ENCODE measurements at places on chromosomes 5 and 9.

- no peak for DNase-seq
Measured at GRCh38 chr5:83562791-83563557, 91.4 kb downstream of the VCAN start.

DNA sequence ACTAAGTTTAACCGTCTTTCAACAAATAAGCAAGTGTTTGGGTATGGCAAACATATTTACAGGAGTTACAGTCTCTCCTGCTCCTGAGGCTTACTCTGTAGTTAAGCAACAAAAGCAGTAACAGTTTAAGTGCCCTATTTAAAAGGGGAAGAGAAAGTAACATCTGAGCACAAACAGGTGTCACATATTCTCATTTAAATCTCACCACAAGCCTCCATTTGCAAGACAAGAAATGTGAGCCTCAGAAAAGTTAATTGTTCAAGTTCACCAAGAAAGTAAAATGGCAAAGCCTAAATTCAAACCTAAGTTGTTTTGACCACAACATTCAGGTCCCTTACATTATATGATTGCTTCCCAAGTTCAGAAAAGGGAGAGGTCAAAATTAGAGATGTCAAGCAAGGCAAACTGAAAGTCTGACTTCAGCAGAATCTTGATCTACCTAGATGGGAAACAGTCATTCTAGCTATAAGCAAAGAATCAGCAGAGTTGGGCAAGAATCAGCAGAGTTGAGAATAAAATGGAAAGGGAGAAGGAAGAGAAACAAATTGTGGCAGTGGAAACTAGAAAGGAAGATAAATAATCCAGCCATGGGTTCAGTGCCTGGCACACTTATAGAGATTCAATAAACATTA lies 93.4 kb downstream of the STRBP start:
- no peak for DNase-seq

DNA sequence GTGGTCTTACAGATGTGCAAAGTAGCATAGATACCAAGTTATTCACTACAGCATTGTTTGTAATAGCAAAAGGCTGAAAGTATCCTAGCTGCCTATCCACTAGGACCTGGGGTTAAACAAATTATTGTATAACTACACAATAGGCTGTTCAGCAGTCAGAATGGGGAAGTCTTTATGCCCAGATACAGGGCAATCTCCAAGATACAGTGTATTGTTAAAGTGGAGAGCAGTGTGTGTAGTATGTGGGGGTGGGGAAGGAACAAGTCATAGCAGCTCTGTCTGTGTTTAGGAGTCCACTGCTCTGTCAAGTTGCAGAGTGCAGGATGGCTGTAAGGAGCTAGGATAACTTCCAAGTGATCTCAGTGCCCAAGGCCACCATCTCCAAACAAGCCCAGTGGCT lies 5.5 kb downstream of the PCYOX1L start:
- no peak for DNase-seq

GRCh38 chr5:87410931-87411330 lies 1.8 kb downstream of the CCNH start:
- no peak for DNase-seq

DNA sequence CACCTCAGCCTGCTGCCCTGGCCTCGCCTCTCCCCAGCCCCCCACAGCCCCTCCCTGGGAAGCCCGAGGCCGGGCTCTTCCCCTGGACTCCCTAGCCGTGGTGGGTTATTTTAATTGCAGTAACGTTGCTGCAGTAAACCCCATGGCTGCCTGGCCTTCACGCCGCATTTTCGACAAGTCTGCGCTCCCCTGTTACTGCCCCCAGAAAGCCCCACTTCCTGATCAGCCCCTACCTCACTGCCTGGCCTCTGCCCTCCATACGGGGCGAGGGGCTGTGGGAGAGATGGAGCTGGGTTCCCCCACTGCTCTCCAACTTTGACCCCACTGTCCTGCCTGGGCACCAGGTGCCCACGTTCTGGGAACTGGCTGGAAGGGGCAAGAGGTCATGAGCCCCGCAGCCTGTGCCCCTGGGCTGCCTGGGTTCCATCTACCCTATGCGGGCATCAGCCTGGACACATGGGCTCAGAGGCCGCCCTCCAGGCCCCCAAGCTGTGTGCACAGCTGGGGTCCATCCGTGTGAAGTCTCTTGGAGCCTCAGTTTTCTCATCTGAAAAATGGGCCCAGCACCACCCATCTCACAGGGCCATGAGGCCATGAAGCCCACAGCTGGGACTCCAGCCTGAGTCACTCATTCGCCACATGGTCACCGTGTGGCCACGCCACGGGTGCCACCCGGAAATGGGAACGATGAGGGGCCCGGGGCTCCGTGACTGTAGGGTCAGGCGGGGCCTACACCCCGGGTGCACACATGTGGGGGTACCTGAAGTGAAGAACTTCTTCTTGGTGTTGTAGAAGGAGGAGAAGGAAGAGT lies 11.5 kb downstream of the EGFL7 start:
- no peak for DNase-seq

DNA sequence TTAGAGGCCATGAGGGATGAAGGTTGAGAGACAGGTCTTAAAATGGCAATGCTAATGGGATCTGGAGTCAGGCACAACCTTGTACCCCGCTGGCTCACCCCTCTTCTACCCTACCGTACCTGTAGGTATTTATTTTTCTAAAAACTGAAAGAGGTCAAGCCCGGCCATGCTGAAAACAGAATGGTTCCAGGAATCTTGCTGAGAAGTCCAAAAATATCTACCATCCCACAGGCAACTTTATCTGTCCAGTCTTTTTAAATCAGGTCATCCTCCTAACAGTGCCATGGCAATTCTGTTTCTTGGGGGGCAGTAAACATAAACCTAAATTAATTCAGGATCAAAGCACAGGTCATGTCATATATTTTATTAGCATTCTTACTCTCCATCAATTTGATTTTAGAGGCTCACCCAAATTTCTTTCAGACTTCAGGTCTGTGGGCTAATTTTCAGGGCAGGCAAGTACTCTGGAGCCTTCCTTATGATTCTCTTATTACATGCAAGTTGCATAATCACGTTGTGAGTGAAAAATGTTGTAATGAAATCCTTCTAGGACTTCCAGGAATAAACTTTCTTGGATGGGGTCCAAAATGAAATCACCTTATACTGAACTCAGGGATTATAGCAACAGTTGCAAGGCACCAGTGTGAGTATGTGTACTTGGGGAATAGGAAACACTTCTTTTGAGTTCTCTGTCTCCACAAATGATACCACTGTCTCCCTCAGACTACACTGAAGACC lies 102.7 kb upstream of the NREP start:
- DNase-seq, result no peak

GRCh38 chr5:178069909-178070308 lies 43.4 kb upstream of the N4BP3 start:
- peak; percentile 32 for DNase-seq

DNA sequence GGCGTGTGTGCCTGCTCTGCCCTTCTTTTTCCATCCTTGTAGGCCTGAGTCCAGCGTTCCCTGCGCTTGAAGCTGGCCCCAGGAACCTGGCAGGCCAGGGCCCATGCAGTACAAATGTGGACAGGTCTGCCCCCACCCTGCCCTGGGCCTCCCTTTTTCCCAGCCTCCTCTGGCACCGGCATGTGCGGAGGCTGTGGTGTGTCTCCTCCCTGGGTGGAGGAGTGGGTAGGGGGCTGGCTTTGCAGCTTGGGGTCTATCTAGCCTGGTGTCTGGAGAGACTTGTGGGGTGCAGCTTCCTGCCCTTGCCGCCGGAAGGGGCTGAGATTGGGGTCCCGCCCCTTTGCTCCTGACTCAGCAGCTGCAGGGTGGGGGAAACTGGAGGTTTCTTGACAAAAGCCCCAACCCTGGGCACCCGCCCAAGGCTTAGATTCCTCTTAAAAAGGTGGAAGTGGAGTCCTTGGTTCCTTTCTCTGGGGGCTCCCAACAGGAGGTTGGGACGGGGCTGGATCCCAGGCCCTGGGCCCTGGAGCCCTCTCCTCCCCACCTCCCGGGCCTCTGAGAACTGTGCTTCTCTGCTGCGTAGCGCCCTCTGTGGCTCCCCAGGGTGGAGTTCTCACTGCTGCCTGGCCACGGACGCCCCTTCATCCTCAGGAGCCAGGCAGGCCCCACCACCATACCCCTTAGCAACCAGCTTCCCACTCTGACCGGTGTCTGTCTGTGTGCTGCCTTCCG lies 18.0 kb downstream of the RXRA start:
- DNase-seq, result peak; percentile 48

DNA sequence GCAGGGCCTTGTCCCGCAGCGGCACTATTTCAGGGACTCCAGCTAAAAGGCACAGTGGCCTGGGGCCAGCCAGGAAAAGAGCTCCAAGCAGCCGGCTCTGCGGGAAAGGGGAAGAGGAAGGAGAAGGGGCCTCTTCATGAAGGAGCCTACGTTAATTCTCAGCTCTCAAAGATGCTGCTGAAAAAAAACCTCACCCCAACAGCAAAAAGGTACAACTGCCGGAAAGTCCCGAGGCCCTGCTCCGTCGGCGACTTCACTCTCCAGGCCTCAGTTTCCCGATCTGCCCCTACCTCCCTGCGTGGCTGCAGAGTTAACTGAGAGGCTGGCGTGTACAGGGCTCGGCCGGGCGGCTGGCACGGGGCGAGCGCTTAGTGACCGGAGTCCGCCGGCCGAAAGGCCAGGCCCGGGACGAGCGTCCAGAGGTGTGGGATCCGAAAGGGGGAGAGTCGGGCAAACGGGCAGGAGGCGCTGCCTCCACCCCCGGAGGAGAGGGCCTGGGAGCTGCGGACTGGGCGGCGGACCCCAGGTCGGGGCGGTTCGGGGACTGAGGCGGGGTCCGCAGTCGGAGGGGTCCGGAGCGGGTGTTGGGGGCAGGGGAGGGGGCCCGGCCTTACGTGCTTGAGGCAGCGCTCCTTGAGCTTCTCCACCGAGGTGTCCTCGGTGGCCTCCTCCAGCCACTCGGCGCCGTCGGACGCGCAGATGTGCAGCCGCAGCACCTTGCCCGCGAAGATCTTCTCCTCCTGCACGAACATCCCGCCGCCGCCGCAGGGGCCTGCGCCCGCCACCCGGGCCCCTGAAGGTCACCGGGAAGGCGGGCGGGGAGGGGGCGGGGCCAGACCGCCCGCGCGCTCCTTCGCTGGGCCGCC lies 529 bp downstream of the UBAC1 start:
- DNase-seq, result no peak

- DNase-seq, result no peak
Measured at GRCh38 chr5:78416677-78417425, 56.4 kb downstream of the SCAMP1 start.

- DNase-seq, result no peak
Measured at GRCh38 chr9:76371901-76372300, 22.3 kb downstream of the RFK start.

GRCh38 chr9:78863531-78863930 lies 566.6 kb downstream of the PSAT1 start:
- DNase-seq, result no peak

GRCh38 chr9:85863875-85864274 lies 77.1 kb upstream of the NAA35 start:
- DNase-seq, result no peak

DNA sequence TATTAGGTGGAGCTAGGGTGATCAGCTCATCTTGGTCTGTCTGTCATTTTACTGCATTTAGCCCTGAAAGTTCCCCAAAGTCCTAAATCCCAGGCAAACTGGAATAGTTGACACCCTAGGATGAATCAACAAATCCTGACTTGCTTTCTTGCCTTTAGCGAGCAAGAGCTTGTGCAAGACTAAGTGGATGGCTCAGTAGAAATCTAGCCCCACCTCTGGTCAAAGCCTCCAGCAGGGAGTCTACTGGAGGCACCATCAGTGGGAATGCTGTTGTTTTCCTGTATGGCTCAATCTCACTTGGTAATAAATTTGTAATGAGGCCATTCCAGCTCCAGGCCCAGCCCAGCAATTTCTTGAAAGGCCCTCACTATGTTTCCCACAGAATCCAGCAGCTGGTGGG lies 43.7 kb upstream of the TRPC7 start:
- no peak for DNase-seq

- DNase-seq, result no peak
Measured at GRCh38 chr5:41095324-41096101, 24.4 kb upstream of the MROH2B start.

- DNase-seq, result no peak
Measured at GRCh38 chr5:180305481-180305880, 13.6 kb upstream of the MAPK9 start.

- DNase-seq, result no peak
Measured at GRCh38 chr5:35815089-35815936, 41.4 kb upstream of the IL7R start.

GRCh38 chr5:61301341-61302199 lies 30.5 kb upstream of the ZSWIM6 start:
- no peak for DNase-seq

- no peak for DNase-seq
Measured at GRCh38 chr5:122844910-122845228, 544 bp upstream of the SNX24 start.

DNA sequence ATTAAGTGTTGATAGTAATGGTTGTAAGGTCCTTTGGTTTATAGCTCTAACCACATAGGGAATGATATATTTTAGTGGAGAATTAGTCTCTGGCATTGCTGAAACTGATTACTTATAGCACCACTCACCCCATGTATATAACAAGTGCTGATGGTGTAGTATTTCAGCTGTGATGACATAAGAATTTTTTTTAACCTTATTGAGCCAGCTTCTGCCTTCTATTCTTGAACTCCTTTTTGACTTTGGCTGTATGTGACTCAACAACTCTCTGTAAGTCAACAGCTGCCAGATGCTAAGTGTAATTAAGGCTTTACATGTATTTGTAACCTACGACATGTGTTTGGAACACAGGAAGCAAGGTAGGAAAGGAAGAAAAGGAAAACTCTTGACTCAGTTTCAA lies 929.6 kb upstream of the WWC1 start:
- no peak for DNase-seq

- DNase-seq, result no peak
Measured at GRCh38 chr9:34465468-34465867, 6.9 kb downstream of the DNAI1 start.

DNA sequence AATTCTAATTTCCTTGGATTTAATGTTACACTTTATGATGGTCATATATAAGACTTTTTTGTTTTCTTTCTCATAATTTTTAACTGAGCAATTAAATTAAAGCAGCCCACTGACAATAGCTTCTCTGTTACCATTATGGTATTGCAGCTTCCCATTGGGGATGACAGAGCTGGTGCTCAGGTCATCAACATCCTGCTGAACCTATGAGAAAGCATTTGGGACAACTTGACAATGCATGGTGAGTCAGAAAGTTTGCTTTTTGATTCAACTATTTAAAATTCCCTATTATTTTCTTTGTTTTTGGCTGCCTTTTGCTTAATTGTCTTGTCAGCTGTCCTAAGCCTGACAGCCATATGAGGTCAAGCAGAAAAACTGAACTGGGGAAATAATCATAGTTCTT lies 487.4 kb upstream of the RIOK2 start:
- DNase-seq, result no peak
